ENCODE measurements at places on chromosomes 5 and 9. TPM values are rescaled to one million over a fixed set of nuclear protein-coding genes. Genes with fewer than 3 reads are reported as not detected.

DNA sequence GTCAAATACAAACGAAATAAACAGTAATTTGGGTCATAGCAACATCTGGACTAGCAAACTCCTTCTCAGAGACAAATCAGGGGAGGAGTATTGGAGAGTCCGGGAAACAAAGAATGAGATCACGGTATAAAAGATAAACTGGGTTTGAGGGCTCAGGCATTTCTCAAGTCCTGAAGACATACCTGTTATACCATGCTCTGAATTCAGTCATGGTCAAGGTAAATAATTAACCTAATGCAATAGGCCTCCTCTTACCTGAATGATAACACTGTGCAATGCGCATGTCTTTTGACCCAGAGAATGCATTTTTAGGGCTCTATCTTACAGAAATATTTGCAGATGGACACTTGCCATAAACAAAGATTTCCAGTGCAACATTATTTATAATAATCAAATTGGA, 31.9 kb upstream of the SPDL1 start:
- no peak for DNase-seq

- DNase-seq = no peak
These were observed 32.1 kb downstream of the B4GALT1 start for GRCh38 chr9:33135031-33135461.

- DNase-seq = no peak
These were observed 12.3 kb upstream of the MTMR12 start for GRCh38 chr5:32325062-32325461.

GRCh38 chr9:79237861-79238260, 333.9 kb upstream of the TLE4 start:
- no peak for DNase-seq

- no peak for DNase-seq
These were observed 102.3 kb downstream of the SYK start for GRCh38 chr9:90903766-90904424.

Gene NOP16
- total RNA-seq = 19.1 TPM

GRCh38 chr9:2833096-2833495, 10.8 kb downstream of the PUM3 start:
- no peak for DNase-seq

DNA sequence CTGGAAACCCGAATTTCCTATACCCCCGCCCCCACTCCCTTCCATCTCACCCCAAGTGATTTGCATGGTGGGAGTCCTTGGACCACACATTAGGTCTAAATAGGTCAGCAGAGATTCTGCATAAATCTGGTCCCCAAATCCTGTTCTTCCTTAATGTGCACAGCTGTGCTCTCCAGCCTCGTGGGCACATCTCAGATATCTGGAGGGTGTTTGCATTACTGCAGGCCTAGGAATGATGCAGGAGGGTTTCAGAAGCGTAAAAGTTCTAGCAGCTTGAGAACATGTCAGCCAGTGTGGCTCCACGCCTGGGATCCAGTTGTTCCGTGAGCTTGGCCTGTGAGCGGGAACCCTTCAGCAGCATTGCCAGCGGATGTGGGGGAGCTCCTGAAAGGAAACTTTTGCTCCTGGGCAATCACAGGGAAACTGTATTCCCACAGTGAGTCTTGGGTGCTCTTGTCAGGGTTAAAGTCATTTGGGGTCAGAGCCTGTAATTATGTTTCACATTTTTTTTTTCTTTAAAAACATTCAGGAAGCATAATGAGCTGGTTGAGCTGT, 12.9 kb downstream of the ARHGAP26 start:
- peak; percentile 72 for DNase-seq

DNA sequence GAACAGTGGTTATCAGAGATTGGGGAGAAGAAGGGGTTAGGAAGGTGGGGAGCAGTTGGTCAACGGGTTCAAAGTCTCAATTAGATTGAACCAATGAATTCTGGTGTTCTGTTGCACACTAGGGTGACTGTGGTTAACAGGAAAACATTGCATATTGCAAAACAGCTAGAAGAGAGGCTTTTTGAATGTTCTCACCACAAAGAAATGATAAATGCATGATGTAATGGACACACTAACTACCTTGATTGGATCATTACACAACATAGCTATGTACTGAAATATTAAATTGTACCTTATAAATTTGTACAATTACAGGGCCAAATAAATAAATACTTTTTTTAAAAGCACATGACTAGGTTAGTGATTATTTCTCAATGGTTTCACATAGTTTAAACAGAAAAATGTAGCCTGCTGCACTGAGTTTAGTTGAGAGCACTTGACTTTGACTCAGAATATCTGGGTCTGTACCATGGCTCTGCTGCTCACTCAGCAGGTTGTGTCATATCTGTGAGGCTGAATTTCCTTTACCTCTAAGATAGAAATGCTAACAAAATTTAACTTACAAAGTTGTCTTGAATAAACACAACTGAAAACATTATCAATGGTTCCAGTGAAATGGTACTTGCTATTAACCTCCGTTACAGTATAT, 30.4 kb downstream of the NUDT12 start:
- no peak for DNase-seq

DNA sequence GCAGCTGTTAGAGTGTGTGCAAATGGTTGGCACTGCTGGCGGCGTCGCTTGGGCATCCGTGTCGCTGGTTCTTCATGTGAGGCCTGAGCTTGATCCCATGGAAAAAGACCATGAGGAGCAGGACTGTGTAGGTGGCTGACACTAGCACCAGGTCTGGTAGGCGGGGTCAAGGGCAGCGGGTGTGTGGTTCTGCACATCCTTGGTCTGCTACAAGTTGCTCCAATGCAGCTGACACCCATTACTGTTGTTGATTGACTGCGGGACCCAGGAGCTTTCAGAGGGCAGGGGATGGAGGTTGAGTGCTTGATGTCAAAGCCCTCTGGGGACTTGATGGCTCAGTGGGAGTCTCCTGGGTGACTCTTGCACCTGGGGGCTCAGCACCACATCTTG, 29.0 kb upstream of the PITX1 start:
- no peak for DNase-seq

- no peak for DNase-seq
These were observed 10.9 kb downstream of the DAB2IP start for GRCh38 chr9:121662359-121662758.

- DNase-seq = no peak
These were observed 31.7 kb downstream of the UBE2QL1 start for GRCh38 chr5:6480133-6481051.

DNA sequence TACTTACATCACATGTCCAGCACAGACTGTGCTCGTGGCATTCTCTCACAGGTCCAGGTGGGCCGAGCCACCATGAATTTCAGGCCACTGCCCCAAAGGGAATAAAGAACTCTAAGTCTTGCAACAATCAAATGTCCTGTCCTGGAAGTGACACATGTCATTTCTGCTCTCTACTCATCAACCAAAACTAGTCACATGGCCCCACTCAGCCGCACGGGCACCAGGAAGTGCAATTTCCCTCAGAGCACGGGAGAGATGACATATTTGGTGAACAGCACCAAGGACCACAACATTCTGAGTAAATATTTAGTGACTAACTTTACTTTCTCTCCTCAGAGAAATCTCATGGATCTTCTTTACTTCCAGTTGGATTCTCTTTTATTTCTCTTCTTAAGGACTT, 131.1 kb upstream of the TUT7 start:
- DNase-seq = no peak

DNA sequence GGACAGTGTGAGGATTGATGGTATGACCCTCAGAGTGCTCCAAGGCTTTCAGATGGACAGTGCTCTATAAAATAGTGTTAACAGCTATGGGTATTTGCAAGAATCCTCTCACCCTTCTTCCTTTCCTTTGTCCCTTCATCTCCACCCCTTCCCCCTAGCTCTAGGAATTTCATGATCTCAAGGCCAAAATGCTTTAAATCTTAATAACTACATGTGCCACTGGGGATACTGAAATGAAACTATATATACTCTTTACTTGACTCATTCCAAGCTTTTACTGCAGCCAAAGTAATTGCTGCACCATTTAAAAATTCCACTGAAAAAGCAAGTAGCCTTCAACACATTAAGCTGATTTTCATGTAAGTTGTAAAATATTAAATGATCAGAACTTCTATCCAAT, 361.6 kb upstream of the SLC30A5 start:
- DNase-seq = no peak

DNA sequence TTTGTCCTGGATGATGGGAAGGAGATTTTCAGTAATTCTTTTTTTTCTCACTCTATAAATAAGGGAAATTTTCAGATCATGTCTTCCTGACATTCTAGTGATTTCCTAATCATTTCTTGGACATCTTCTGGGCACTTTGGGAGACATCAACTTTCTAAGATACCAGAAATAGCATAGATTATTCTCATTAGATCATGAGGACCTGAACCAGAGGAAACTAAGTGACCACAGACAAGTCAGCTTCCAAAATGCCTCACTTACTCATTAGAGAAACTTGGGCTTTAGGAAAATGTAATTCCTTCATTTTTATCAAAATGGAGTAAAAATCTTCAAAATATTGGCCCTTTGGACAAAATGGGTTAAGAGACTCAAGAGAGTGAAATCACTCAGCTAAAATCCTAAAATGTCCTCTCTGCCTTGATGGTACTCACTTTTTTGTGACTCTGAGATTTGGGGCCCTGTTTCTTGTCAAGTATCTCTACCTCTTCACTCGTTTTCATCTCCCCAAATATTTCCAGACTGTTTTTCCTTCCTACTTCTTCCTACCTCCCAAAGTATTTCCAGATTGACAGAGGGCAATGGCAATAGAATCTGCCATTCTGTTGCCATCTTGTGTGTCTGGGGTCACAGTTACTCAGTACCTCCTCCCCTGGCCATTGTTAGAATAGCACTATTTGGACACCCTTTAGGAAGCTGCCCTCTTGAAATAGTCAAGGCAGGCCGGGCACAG, 194.5 kb downstream of the NR3C1 start:
- DNase-seq = no peak

Gene PFN3
- total RNA-seq = not detected

GRCh38 chr5:28408186-28408585, 1369.8 kb upstream of the CDH9 start:
- DNase-seq = no peak

- no peak for DNase-seq
These were observed 376.4 kb downstream of the DEPDC1B start for GRCh38 chr5:60323596-60323995.

DNA sequence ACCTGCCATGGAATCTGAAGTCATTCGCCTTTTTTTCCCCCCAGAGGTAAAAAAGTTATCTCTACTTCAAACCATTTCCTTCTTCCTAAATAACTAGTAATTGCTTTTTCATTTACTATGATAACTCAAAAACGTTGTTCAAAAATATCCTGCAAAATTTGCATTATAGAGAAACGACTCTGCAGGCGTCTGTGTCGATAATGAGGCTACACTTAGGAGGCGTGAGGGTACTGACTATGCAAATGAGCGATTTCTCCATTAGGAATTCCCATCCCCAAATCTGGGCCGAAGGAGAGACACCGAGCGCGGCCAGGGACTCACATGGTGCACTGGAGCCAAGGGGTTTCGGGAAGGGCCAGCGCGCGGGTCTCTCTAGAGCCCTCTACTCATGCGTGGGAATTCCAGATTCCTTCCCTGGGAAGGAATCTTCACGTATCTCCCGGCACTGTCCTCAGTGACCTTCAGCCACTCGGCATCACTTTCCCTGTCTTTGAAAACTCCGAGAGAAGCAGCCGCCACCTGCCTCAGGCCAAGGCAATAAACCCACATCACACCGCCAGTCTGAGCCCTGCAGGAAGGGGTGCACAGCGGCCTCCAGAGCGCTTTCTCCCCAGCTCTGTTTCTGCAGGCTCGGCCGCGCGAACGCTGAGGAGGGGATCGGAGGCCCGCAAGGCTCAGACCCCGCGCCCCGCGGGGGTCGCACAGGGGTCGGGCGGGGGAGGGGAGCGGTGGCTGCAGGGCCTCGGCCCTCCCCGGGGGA, 718 bp upstream of the DENND4C start:
- DNase-seq = peak; percentile 41

Gene GKAP1
- total RNA-seq = 22.5 TPM

DNA sequence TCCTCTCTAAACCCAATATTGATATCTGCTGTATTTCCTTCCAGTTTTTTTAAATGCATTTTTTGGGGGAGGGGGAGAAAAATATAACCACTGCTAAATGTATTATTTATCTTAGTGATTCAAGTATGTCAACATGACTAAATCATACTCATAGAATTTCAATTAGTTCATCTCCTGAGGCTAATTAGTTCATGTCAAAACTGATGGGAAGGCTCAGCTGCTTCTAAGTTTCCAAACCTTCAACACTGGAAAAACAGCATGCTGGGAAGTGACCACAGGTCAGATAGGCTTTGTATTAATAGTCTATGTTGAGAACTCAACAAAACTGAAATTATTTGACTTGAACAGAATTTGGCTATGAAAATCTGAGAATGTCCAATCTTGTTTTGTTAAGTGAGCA, 118.7 kb downstream of the TTLL11 start:
- no peak for DNase-seq

DNA sequence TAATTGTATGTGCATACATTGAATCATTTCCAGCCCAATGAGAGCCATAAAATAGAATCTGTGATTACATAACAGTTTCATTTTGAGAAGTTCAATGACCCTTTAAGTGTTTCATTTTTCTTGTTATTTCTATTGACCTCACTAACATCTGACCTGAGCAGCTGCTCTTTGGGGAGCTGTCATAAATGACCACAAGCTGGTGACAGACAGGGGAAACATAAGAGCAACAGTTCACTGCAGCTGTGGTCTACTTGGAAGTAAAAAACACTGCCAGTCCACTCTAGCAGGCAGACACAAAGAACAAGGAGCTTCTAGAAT, 265.4 kb downstream of the DTWD2 start:
- DNase-seq = no peak

GRCh38 chr5:179267071-179267670, 78.1 kb downstream of the ADAMTS2 start:
- peak; percentile 15 for DNase-seq

- no peak for DNase-seq
These were observed 1.6 kb upstream of the CD72 start for GRCh38 chr9:35619800-35620158.

- no peak for DNase-seq
These were observed 4.3 kb downstream of the SHC3 start for GRCh38 chr9:89174291-89174690.

- no peak for DNase-seq
These were observed 270.2 kb upstream of the DAPK1 start for GRCh38 chr9:87227456-87227855.

Gene SURF6
- total RNA-seq = 11.6 TPM

DNA sequence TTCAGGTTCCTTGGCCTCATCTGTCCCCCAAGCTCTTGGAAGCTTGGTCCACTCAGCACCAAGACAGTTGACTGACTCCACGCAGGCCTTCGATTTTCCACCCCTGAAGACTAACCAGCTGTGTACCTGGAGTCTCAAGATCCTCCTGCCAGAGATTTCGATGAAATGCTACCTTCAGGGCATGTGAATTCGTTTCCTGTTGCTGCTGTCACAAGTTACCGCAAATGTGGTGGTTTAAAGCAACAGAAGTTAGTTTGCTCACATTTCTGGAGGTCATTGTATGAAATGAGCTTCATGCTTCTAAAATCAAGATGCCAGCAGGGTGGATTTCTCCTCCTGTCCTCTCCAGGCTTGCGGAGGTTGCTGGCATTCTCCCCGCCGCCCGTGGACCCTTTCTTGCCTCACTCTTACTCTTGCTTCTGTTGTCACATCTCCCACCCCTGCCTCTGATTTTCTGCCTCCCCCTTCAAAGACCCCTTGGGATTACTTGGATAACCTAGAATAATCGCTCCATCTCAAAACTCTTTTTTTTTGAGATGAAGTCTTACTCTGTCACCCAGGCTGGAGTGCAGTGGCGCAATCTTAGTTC, 27.6 kb upstream of the RETREG1 start:
- DNase-seq = no peak

- DNase-seq = no peak
These were observed 970.9 kb downstream of the TAF11L14 start for GRCh38 chr5:18605186-18605585.

Gene CYLC2
- total RNA-seq = not detected

- no peak for DNase-seq
These were observed 68.5 kb upstream of the RAI14 start for GRCh38 chr5:34587355-34588241.

Gene CERCAM
- 8.5 TPM for total RNA-seq
